Activated CD4-positive, alpha-beta T cell treated with anti-CD3 and anti-CD28 coated beads for 24 hours (primary cell): ENCODE measurements at places on chromosomes 2 and 18.

- DNase-seq, result no peak
Observed at GRCh38 chr18:47888156-47888555, 42.3 kb downstream of the SMAD2 start.

GRCh38 chr2:54233832-54234649 lies 22.0 kb downstream of the TSPYL6 start:
- no peak for DNase-seq

- no peak for DNase-seq
Observed at GRCh38 chr2:239085201-239085992, 237.5 kb downstream of the TWIST2 start.

- DNase-seq, result no peak
Observed at GRCh38 chr18:26575865-26576217, 27.5 kb upstream of the KCTD1 start.

- no peak for DNase-seq
Observed at GRCh38 chr2:232984451-232985207, 28.4 kb downstream of the NGEF start.

GRCh38 chr2:32212295-32212694 lies 46.6 kb downstream of the SLC30A6 start:
- DNase-seq, result no peak

DNA sequence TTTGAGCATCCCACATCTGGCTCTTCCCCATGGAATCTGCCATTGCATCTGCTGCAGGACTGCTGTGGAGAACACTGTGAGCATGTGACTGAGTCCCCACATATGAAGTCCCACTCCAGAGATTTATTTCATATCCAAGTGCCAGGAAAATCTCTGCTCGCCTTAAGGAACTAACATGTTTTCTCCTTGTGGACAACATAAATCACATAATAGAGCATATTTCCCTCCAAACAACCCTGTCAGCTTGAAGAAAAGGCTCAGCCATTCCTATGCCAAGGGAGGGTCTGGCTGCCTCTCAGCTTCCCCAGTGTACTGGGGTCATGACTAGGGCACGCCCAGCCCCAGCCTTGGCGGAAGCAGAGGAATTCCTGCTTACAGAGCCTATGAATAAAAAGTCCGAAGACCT lies 193.7 kb downstream of the DNER start:
- no peak for DNase-seq

DNA sequence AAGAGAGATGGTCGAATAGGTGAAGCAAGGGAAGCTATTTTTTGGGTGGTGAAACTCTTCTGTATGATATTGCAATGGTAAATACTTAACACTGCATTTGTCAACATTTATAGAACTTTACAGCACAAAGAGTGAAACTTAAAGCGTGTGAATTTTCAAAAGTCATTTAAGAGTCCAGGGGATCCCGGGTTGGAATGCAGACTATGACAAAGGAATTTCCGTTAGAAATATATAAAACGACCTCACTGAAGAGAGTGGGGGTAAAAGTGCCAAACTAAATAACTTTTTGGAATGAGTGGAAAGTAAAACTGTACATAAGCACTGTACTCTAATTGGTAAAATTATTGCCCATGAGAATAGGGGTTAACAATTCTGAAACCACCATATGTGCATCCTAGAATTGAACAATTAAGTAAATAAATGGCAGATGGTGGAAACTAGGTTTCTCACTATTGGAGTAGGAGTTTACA lies 191.0 kb upstream of the FN1 start:
- no peak for DNase-seq

- peak; percentile 54 for DNase-seq
Observed at GRCh38 chr18:54828281-54828881, at the start of gene RAB27B. TSS of gene RAB27B (plus strand) at chr18:54828477. CDS start at chr18:54877586, 49,109 bp downstream.

DNA sequence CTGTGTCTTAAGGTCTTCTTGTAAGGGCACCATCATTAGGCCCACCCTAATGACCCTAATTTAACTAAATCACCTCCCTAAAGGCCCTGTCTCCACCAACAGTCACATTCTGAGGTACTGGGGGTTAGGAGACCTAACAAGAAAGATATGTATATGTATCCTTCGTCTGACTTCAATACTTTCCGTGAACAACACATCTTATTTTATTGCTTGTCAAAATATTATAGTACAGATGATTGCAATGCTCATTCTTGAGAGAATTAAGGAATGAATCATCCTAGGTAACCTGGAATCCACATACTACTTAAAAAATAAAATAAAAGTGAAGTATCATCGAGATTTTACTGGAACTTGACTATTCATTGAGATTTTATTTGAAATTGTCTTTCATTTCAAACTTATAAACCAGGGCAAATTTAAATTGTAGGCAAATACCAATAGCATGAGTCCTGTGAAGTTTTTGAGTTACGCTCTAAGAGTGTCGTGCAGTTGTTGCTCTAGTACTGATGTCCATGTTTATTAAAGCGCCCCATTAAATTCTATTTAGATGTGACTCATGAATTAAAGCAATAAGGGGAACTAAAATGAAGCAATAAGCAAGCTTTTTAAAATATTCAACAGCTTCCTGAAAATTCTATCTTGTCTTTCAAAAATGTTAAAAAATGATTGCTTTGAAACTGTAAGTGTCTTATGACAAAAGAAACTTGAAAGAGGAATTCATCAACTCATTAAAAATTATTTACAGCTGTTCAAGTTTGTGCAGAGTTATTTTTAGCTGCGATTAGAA lies 40.0 kb downstream of the CCDC102B start:
- DNase-seq, result no peak

GRCh38 chr2:61604433-61604832 lies 66.3 kb upstream of the XPO1 start:
- no peak for DNase-seq

DNA sequence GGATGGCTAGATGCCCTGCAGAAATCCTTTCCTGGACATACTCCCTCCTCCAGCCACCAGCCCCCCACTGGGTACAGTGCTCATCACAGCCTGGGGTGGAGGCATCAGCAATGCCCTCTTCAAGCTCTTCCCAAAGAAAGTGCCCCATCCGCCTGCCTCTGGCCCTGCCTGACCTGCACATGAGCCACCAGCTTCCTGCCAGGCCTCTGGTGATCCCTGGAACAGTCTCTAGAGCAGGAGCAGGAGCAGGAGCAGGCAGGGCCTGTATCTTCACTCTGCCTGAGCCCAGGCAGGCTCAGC lies 54.1 kb upstream of the CAB39 start:
- DNase-seq, result no peak

- DNase-seq, result no peak
Observed at GRCh38 chr2:150853263-150853662, 365.8 kb upstream of the RND3 start.

DNA sequence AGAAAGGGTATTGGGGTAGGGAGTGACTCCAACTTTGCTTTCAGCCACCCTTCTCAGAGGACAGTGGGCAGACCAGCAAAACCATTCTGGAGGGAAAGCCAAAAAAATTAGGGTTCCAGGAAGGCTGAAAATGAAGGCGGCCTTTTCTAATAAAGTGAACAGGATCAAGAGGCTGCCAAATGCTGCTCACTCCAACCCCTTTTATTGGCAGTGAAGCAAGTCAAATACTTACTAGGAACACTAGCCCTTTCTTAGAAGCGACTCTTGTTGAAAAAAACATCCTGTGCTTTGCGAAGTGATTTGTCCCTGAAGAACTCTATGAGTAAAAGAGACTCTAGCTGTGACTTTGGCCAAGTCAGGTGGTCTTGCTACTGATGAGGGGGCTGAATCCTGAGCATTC lies 83.6 kb upstream of the CYP1B1 start:
- DNase-seq, result no peak

DNA sequence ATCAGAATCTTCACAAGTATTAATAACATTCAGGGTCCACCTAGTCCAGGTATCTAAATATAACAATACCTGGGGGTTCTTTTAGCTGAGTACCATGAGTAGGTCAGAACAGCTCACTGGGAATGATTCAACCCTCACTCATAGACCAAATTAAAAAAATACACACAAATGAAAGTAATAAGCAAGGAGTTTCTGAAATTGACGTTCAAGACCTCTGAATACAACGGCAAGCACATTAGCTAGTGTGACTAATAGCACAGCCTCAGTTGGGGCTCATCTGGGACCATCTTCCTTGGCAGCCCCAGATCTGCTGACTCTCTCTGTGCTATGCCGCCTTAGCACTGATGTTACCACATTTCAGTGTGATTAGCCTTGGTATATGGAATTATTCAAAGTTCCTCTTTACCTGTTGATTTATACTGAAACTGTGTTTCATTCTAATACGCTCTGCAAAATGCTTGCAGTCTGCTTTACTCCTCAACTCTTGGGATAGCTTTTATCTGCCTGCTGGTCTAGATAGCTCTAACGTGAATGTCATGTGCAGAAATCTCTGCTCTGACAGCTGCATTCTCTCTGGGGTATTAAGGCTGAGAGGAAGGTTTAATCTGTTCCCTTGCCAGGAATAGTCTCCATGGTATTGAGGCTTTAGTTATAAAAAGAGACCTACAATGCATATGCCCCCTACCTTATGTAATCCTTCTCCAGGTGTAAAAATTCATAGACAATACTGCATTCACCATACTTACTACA lies 153.3 kb downstream of the METTL4 start:
- no peak for DNase-seq

GRCh38 chr2:236940916-236941520 lies 144.7 kb upstream of the COPS8 start:
- DNase-seq, result no peak

- DNase-seq, result no peak
Observed at GRCh38 chr2:204775766-204776165, 230.5 kb downstream of the PARD3B start.

- DNase-seq, result no peak
Observed at GRCh38 chr18:58221060-58221725, 177.2 kb downstream of the NEDD4L start.

- no peak for DNase-seq
Observed at GRCh38 chr2:15724235-15724634, 132.6 kb downstream of the DDX1 start.

- no peak for DNase-seq
Observed at GRCh38 chr2:139317259-139317658, 537.1 kb upstream of the NXPH2 start.

- no peak for DNase-seq
Observed at GRCh38 chr2:45840481-45840880, 189.0 kb downstream of the PRKCE start.

DNA sequence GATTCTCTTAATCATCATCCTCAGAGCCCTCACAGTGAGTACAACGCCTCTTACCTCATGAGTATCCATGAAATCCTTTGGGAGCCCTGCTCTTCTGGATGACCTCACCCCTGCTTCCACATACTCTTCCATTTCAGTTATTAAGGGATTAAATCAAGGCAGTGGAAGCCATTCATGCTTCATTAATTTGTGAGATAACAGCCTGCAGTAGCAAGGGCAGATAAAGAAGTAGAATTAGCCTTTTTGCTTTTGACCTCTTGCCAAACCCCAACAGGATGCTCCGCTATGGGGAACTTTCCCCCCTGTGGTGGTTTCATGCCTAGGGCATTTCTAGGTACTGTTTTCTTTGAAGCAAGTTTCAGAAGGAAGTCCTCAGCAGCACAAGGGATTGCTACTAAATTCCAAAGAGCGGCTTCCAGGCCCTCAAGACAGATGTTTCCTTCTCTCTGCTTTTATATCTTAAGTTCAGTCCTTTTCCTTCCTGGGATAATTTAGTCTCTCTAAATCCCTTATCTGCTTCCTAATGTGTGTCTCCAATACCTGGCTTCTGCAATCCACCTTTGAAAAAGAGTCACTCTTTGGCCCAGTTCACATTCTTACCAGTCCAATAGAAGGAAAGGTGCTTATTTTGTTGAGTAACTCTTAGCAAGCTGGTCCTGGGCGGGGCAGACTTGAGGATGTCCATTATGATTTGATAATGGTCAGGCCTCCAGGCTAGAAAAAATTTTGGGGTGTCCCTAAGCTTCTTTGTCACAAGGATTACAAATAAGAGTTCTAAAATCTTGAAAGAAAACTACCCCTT lies 76.9 kb downstream of the MYO1B start:
- no peak for DNase-seq

DNA sequence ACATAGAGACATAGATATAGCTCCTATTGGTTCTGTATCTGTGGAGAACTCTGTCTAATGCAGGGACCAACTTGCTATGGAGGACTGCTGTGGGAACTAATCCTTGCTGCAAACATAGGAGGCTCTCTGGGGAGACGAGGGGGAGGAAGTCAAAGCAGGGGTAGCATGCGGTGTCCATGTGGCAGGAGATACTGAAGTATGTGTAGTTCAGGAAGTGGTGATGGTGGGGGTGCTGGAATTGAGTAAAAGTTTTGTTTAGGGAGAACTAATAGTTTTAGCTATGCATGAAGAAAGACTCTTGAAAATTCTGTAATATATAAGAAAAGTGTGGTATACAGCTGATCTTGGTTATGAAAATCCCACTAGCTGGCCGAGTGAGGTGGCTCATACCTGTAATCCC lies 62.0 kb downstream of the ANKRD44 start:
- no peak for DNase-seq

- no peak for DNase-seq
Observed at GRCh38 chr2:238564286-238564920, 137.7 kb downstream of the ASB1 start.

GRCh38 chr2:8152392-8153257 lies 529.2 kb upstream of the ID2 start:
- DNase-seq, result no peak

- DNase-seq, result no peak
Observed at GRCh38 chr2:203887677-203888076, 20.1 kb downstream of the CTLA4 start.

- DNase-seq, result no peak
Observed at GRCh38 chr2:50957896-50958295, 74.0 kb downstream of the NRXN1 start.

- no peak for DNase-seq
Observed at GRCh38 chr2:68151037-68151436, 6.7 kb upstream of the PNO1 start.

GRCh38 chr2:180360283-180360618 lies 353.2 kb upstream of the CWC22 start:
- DNase-seq, result no peak

GRCh38 chr2:178517496-178517895 lies 37.2 kb downstream of the PLEKHA3 start:
- no peak for DNase-seq

DNA sequence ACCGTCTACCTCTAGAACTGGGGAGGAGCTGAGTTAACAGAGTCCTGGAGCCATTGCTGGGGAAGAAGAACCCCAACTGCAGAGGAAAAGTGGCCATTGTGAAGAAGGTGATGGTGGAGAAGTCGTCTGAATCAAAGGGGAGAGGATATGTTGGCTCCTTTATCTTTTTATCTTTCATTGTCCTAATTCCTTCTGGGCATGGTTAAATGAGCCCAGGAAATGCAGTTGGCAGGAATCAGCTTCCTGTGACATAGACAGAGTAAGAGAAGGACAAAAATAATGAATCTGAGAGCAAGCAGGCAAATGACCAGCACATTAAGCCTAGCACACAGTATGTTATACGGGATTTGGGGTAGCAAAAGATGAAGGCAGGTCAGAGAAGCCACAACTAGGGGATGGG lies 16.0 kb upstream of the ACTR3 start:
- DNase-seq, result no peak

GRCh38 chr2:143482316-143482715 lies 353.1 kb downstream of the ARHGAP15 start:
- DNase-seq, result no peak
